Activated CD4-positive, alpha-beta T cell treated with anti-CD3 and anti-CD28 coated beads, Interleukin-2, amount 50 U/mL, for 1 hour (primary cell): ENCODE measurements at places on chromosomes 1 and 21.

GRCh38 chr1:64934115-64934877 is 32.1 kb downstream of the JAK1 start:
- no peak for DNase-seq

DNA sequence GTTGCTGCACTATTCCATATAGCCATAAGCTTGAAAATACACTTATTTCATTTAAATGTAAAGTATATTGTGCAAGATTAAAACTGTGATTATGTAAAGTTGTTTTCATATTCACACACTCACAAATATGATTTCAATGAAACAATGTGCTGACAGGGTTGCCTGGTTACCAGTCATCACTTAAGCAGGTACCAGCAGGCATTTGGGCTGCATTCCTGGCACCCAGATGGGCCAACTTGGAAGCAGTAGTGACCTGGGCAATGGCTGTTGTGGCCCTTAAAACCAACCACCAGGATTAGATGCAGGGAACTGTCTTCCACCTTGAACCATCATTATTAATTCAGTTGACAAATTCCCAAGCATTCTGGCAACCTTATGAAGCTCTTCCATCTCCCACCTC is 45.0 kb upstream of the RASAL2 start:
- DNase-seq, result no peak

DNA sequence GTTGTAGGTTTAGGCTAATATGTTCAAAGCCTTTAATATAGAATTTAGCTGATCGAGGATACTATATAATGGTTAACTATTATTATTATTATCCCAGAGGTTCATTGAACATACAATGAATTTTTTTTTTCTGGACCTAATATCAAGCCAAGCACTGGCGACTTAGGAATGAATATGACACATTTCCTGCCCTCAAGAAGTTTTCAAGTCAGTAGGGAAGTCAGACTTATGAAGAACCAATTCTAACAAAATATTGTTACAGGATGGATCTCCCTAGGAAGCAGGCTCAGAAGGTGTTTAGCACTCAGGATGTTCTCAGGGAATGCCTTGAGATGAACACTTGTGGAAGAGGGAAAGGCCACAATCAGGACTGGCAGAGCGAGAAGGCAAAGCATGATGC is 211.8 kb upstream of the FGGY start:
- DNase-seq, result no peak

- DNase-seq, result no peak
These were observed 50.9 kb downstream of the PRDM15 start for GRCh38 chr21:41827951-41828883.

- DNase-seq, result no peak
These were observed 45.3 kb downstream of the TIAM1 start for GRCh38 chr21:31298618-31299269.

DNA sequence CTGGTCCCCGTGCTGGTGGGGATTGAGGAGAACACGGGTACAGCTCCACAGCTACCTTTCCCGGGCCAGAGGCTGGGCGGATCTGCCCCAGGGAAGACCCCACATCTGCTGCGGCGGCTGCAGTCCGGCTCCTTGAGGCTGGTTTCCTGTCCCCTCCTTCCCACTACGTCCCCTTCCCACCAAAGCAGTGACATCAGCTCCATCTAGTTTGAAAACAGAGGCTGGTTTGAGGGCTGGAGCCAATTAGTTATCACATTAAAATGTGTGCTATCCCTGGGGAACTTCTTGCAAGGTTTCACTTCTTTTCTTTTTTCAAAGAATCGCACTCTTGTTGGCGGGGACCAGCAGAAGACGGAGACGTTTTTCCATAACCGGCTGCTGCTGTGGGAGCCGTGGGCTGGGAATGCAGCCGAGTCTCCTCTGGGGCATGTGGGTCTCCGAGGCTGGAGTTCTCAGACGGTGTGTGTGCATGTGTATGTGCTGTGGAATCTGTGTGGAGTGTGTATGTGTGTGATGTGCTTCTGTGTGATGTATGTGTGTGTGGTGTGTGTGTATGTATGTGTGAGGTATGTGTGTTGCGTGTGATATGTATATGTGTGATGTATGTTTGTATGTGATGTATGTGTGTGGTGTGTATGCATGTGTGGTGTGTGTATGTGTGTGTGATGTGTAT is 8.9 kb upstream of the PCBP3 start:
- DNase-seq, result no peak

- DNase-seq, result no peak
These were observed 58.2 kb downstream of the CD34 start for GRCh38 chr1:207852576-207853371.

GRCh38 chr1:113858418-113858817 is 13.1 kb downstream of the PTPN22 start:
- no peak for DNase-seq

- no peak for DNase-seq
These were observed 15.5 kb upstream of the MTARC2 start for GRCh38 chr1:220732621-220733020.

DNA sequence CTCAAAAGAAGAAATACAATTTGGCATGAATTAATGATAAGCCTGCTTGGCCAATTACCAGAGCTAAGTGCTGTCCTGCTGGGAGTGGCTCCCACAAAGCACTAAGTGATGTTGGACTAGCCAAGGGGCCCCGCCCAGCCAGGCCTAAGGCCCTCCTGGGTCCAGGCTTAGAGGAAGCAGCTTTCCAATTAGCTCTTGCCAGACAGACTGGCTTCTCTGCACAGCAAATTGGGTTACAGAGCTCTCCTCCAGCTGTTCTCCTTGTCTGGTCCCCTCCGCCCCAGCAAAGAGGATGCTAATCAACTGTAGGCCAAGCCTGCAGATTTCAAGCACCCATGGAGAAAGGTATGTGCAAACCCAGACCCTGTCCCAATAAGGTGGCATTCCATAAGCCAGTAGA is 151.9 kb downstream of the DMRTA2 start:
- no peak for DNase-seq

DNA sequence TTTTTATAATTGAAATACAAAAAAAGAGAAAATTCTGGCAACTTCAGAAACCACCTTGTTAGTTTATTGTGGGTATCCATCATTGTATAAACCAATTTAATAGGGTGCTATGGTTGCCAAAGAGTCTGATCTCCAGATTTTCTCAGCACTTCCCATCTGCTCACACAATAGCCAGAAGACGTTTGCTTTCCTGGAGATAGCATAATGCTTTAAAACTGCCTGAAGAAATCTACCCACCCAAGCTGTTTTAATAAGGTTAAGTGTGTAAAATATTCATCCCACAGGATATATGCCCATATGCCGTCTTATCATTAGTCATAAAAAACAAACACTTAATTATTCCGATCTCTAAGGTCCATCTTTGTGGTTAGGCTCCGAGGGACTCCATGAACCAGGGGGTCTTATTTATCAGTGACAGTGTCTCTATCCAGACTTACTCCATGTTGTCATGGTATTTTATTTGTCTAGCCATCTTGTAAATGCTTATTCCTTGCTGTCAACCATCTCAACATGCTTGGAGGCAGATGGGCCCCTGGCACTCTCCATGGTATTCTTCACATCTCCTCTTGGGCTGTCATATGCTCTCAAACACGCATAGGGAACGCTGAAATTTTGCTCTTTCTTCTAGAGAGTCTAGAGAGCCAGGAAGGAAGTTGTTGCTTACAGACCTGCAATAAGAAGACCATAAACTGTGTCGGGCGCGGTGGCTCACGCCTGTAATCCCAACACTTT is 58.5 kb downstream of the MAP10 start:
- DNase-seq, result no peak

DNA sequence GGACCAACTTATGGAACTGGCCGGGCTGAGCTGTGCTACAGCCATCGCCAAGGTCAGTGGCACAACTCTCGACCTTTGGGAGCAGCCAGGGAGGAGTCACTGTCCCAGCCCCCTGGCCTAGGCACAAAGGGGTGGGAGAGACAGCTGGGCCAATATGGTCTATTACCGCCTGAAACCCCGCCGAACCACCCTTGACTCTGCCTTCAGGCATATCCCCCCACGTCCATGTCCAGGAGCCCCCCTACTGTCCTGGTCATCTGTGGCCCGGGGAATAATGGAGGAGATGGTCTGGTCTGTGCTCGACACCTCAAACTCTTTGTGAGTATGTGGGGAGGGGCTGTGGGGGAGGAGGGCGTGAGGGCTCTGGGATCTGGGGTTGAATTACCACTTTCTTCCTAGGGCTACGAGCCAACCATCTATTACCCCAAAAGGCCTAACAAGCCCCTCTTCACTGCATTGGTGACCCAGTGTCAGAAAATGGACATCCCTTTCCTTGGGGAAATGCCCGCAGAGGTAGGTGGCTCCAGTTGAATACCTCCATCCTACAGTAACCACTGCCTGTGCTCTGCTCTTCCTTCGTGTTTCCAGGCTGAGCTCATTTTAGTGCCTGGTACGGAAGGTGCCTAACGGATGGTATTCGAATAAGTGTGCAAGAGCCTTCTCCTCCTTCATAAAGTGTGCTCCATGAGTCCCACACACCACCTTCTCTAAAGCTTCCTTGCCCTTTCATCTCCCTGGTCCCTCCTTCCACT is 758 bp downstream of the NAXE start:
- DNase-seq, result no peak

DNA sequence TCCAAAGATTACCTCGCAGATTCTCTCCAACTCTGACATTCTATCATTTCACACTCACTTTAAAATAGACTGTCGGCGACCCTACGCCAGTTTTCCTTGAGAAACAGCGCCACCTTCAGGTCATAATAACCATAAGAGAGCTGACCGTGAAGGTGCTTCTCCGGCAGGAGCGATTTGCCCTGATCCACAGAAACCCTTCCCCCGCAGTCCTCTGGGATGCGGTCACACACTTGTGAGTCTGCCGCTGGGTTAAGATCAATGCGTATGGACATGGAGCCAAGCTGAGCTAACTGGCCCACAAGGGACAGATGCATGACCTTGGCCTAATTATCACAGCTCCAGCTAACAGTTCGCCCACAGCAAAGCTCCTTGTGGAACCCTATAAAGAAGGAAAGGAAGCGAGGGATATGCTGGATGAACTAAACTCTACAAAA is 32.8 kb upstream of the IFNAR2 start:
- peak; percentile 37 for DNase-seq

DNA sequence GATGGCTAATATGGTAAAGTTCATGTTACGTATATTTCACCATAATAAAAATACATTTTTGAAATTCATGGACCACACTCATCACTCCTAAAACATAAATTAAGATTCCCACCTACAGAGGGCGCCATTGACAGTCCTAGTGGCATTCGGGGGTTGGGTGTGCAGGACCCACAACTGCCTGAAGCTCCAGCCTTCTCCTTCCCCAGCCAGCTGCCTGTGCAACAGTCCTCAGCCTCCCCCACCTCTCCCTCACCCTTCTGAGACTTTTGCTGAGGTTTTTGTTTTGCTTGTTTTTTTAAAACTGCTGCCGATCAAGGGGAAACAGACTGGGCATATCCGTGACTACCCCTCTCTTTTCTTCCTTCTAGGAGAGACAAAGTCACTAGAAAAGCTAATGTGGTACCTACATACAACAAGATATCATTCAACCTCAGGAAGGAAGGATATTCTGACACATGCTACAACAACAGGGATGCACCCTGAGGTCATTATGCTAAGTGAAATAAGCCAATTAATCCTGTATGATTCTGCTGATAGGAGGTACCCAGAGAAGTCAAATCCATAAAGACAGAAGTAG is 9.2 kb upstream of the EVA1C start:
- peak; percentile 45 for DNase-seq

DNA sequence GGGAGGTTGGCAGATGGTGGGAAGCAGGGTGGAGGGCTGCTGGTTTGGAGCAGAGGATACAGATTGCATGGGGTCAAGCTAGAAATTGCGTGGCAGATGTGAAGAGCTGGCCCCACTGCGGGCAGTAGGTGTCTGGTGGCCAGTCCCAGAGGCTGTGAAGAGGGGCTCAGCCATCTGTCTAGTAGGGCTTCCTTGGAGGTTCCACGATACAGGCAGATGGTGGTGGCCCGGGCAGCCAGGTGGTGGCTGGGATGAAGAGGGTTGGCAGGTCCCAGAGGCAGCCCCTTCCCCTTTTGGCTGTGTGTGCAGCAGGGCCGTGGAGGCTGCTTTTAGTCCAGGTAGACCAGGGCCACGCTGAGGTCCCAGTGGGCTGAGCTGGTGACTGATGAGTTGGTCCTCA is 16.6 kb downstream of the PSEN2 start:
- no peak for DNase-seq

GRCh38 chr1:222596696-222597095 is 7.0 kb upstream of the TAF1A start:
- DNase-seq, result no peak

- no peak for DNase-seq
These were observed 239.0 kb downstream of the NTNG1 start for GRCh38 chr1:107379826-107380225.

DNA sequence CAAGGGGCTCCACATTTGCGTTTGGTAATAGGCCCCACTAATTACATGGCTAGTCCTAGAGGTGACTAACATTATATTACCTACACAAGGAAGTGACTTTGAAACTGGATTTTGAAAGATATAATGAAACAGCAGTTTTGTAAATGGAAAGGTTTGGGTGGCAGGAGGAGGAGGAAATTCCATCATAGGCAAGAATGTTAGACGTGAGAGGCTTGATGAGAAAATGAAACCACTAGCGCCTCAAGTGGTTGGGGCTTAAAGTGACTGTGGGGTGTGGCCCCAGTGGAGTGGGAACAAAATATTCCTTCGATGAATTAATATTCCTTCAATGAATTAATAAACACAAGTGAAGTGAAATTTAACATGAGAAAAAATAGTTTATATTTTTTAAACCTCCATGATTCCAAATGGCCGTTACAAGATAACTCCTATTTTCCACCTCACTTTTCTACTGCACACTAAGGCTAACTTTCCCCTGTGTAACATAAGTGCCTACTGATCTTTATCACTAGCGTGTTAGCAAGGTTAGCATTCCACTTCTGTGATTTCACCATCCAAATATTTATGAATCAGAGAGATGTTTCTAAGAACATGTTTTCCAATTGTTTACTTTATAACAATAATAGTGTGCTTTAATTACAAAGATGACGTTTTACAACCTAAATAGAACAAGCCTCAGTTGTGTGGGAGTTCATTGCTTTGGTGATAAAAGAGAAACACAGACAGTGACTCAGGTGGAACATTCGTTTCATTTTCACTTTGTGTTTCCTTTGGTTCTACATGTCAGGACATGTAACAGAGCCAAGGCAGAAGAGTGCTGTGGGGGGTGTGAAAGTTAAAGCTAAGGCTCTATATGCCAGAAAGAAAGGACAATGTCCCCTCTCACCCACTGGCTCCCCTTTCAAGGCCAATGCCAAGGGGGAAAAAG is 12.5 kb upstream of the ATF3 start:
- peak; percentile 17 for DNase-seq

DNA sequence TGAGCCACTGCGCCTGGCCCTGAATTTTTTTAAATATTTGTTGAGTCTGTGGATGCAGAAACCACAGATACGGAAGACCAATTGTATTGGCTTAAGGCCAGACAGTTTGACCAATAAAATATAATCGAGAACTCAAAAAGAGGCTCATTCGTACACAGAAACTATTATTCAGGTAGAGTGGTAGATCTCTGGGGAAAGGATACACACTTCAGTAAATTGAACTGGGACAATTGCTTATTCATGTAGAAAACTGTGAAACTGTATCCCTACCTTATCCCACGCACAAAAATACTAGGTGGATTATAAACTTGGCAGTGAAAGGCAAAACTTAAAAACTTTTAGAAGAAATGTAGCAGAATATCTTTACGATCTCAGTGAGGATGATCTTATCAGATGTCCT is 25.0 kb upstream of the SHE start:
- DNase-seq, result no peak

- DNase-seq, result no peak
These were observed 49.8 kb upstream of the RCC1 start for GRCh38 chr1:28456078-28456477.

GRCh38 chr1:15515022-15515663 is 8.9 kb downstream of the CASP9 start:
- DNase-seq, result no peak
